KG1 (cell line): ENCODE measurements at places on chromosomes 13 and 19.

DNA sequence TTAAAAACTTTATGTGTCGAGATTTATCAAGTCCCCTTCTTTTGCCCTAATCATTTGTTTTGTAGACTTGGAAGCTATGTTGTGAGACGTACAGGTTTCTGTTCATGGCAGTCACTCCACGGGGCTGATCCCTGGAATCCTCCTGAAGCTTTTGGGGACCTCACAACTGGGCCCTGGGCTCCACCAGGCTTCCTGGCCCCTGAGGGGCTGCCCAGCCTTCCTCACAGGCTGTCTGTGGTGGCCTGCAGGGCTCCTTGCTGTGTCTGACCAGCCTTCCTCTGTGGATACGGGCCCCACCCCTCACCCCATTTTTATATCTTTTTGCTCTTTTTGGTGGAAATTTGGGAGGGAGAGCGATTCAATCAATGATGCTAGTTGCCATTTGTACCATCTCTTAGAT is 38.1 kb downstream of the CHST8 start:
- DNase-seq: no peak

DNA sequence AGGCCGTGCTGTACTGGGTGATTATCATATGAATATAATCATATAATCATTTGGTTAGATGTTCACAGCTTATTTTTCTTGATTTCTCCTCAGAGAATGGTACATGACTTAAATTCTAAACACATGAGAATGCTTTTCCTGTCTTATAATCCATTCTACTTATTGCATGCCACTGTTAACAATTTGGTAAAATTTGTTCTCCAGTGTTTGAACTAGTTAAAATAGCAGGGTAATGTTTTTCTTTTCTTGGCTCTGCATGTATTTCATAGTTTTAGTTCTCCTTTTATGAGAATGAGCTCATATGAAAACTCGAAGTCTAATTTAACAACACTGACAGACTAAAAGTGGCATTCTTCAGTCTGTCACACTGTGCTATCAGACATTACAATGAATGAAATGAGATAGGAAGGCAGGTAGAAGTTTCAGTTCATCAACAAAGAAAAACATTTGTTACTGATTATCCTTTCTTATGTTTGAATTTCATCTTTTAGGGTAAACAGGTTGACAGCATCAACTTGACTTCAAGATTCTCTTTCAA is 10.2 kb downstream of the SPRYD7 start:
- DNase-seq: no peak

DNA sequence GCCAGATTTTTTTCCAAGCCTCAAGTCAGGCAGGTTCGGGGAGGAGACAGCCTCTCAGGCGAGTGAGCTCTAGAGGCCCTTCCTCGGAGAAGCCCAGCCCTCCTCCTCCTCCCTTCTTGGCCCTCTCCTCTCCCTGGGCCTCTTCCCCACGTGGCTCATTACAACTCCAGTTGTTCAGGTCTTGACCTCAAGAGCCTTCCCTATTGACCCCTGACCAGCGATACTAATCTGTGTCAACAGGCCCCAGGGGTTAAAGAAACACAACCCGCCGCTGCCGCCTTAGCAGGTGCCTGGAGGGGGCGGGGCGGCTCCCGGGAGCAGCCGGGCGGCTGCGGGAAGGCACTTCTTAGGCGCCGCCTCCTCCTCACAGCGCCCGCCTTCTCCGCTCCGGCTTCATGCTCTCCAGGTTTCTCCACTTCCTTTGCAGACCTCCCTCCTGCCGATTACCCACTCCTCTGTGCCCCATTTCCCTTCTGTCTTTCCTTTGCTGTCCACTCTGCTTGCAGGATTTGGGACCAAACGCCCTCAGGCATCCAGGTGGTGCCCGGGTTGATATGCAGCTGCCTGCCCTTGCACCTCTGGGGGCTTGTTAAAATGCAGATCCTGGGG is 51.0 kb downstream of the LYL1 start:
- DNase-seq: no peak

DNA sequence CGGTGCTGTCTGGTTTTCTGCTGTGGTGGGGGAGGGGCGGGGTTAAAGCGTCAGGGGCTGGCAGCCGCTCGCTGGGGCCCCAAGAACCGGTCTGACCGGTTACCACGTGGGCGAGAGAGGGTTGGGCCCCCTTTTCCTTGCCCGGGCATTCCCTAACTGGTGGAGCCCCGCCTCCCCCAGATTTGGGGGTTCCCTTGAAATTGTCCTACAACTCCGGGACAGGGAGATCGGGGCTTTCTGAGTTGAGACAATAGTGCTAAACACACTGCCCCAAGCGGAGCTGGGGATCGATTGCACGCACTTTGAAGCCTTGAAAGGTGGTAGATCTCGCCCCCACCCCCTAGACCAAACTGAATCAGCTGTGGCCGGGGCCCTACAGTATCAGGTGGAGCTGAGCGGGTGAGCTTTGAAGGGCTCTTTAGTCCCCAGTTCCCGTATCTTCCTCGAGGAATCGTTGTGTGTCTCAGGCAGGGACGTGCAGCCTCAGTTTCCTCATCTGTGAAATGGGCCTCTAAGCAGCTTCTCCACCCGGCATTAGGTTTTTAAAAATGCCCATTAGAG is 4.8 kb downstream of the IER2 start:
- peak; percentile 61 for DNase-seq

- DNase-seq: peak; percentile 54
These were observed 1.2 kb downstream of the MKNK2 start for GRCh38 chr19:2049741-2050348.

- DNase-seq: no peak
These were observed 150.9 kb downstream of the URI1 start for GRCh38 chr19:30092721-30093569.

DNA sequence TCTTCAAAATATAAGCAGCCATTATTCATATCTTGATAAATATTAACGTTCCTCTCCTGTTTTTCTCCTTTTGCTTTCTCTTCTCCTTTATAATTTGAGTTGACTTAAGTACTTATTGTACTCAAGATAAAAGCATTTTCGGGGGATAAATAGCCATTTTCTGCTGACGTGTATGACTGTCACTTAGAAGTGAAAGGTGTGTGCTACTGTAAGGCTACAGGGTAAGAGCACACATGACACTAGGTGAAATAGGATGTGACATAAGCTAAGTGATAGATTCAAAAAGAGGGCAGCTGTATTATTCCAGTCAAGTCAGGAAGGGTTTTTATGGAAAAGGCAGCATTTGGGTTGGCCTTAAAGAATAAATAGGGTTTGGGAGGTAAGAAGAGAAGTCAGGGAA is 128.5 kb downstream of the GPC6 start:
- no peak for DNase-seq

DNA sequence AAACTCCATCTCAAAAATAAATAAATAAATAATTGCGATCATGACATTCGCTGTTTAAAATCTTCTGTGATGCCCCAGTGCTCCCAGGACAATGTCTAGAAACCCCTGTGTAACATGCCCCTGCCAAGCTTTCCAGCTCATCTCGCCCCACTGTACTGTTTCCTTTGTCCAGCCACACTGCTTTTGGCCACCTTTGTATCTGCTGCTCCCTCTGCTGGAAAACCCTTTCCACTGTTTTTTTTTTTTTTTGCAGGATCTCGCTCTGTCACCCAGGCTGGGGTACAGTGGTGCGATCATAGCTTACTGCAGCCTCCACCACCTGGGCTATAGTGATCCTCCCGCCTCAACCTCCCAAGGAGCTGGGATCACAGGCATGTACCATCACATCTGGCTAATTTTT is 7.5 kb downstream of the PLAUR start:
- no peak for DNase-seq

- DNase-seq: no peak
These were observed 11.5 kb upstream of the CAPNS1 start for GRCh38 chr19:36128392-36128736.

- DNase-seq: no peak
These were observed 89.7 kb downstream of the DCT start for GRCh38 chr13:94389604-94390351.

GRCh38 chr13:36531746-36532486 is 99.6 kb downstream of the CCNA1 start:
- DNase-seq: no peak

- no peak for DNase-seq
These were observed 91.7 kb upstream of the ANKRD10 start for GRCh38 chr13:111006506-111007031.

GRCh38 chr13:47893527-47893926 is 107.5 kb downstream of the SUCLA2 start:
- DNase-seq: no peak

GRCh38 chr13:33933810-33934209 is 115.9 kb downstream of the RFC3 start:
- no peak for DNase-seq

DNA sequence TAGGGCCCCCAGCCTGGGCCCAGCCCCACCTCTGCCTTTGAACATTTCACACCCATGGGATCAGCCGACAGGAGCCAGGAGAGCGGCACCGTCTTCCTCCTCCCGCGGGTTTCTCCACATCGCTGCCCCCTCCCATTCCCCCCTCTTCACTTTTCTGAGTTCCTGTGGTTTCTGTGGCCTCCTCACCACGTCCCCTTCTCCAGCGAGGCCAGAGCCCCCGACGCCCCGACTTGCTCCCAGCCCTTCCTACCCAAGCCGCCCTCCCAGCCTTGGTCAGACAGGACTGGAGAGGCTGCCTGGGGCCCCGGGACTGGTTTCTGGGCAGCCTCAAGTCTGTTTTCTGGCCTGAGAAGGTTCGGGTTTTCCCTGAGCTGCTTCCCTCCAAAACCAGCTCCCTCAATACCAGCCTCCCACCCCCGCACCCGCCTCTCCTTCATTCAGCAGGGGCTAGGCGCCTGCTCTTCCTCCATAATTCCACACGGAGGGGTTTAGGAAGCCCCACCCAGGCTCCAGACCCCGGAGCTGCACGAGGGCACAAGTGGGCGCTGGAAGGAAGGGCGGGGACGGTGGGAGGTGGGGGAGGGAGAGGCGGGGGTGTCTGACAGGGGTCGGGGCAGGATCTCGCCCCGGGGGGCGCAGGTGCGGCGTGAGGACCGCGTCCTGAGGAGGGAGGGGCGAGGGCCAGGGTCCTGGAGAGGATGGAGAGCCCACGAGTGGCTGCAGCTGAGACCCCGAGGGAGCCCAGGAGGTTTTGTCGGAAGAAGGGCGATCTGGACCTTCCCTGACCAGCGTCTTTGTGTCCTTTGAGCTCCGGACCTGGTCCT is 4.0 kb upstream of the SIGLEC10 start:
- no peak for DNase-seq

DNA sequence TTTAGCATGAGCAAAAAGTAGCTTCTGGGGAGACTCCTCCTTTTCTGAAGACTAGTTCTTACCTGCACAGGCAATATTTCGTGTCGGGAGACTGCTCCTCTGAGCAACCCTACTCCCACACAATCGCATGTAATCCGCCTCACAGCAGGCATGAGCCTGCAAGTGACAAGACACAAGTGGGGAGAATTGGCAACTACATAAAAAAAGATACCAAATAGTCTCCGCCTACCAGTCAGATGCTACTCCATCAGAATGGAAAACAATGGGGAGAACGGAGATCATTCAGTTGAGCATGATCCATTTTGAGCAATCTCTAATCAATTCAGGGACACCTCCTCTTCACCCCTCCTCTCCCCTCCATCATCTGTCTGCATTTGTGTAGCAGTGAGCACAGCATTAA is 321.0 kb downstream of the COG6 start:
- DNase-seq: no peak

- no peak for DNase-seq
These were observed 94.3 kb downstream of the FAM216B start for GRCh38 chr13:42875475-42876269.

- no peak for DNase-seq
These were observed 1.6 kb upstream of the ADAMTS10 start for GRCh38 chr19:8611877-8612806.

DNA sequence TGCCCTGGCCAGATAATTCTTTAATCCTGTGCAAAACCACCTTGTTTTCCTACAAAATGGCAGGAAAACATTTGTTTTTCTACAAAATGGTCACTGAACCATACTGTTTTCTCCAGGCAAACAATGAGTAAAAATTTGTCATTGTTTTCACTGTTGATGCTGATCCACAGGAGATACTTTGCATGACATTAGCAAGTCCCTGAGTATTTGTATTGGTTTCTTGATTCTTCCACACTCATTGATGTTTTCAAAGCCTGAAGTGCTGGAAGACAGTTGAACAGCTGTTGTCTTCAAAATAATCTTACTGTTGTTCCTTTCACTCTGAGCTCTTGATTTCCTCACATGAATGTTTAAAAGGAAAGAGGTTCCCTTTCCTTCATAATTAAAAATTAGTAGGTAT is 123.1 kb upstream of the HTR2A start:
- DNase-seq: no peak

DNA sequence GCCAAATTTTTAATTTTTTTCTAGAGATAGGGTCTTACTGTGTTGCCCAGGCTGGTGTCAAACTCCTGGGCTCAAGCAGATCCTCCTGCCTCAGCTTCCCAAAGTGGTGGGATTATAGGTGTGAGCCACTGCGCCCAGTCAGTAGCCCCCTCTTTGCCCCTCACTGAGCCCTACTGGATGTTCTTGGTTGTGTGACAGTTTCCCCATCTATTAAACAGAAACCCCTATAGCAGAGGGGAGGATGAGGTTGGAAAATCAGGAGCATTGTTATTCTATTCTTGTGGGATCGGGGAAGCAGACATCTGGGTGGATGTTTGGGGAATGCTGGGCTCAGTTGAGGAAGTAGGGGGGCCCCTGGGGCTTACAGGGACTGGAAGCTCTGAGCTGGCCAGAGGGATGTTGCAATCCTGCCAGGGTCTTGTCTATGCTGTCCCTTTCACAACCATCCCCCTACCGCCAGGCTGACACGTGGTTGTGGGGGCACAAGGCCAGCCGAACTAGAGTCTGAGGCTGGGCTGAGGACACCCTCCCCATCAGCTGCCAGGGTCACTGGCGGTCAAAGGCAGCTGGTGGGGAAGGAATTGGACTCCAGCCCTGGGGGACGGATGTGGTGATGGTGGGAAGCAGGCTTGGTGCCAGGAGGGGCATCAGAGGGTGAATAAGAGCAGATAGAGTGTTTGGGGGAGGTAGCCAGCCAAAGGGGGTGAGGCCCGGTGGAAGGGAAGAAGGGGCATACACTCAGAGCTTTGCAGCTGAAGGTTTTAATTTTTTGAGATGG is 10.9 kb downstream of the APOC1 start:
- DNase-seq: peak; percentile 10

DNA sequence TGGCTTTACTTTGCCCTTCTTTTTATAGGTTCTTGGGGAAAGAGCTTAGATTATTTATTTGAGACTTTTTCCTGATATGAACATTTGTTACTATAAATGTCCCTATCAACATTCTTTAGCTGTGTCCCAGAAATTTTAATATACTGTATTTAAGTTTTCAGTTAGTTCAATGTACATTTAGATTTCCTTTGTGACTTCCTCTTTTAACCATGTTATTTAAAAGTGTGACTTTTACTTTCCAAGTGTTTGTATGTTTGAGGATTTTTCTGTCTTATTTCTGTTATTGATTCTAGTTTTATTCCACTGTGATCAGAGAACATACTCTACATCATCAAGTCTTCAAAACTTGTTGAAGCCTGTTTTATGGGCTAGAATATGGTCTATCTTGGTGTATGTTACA is 72.7 kb upstream of the SPRY2 start:
- no peak for DNase-seq

DNA sequence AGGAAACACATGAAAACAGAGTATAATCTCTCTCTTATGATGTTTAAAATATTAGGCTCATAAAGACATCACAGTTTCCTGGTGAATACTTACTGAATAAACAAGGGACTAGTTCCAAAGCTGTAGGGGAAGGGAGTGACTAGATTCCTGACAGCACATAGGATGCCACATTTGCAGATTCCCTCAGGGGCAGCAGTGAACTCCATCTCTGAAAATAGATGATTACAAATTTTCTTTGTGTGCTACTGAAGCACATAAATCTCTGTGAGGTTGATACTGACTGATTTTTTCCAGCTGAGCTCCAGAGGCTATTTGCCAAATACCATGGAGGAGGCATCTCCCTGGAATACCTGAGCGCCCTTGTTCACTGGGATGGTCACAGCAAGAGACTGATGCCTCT is 77.3 kb downstream of the FGF9 start:
- DNase-seq: no peak

- no peak for DNase-seq
These were observed 160.5 kb downstream of the TEX29 start for GRCh38 chr13:111480976-111481375.
